ENCODE measurements at places on chromosomes 3 and 15.

DNA sequence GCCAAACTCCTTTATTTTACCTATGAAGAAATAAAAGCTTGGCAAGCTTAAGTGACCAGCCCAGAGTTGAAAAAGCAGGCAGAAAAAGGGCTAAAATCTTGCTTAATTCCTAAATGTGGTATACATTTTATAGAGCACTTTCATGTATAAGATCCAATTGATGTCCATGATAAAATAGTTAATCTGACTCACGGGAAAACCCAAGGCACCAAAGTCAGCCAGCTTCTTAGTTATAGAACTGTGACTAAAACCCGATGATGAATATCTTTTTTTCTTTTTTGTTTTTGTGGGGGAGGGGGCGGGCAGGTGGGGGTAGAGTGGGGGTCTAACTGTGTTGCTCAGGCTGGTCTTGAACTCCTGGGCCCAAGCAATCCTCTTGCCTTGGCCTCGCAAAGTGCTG is 71.4 kb downstream of the PEAK1 start:
- no peak for DNase-seq

DNA sequence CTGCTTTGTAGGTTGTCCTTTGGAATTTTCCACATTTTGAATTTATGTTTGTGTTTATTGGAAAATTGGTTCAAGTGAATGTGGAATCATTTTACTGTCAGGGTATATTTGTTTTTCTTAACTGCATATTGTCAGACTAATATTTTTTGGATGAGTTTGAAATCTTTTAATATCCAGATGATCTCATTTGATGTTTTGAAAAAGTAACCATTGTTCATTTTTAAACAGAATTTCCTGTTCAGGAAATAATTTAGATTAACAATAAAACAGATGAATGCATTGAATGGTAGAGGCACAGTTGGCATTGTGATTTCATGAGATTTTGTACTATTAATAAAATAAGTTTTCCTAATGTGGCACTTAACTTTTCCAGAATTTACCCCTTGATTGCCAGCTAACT is 15.5 kb downstream of the TRAK1 start:
- no peak for DNase-seq

DNA sequence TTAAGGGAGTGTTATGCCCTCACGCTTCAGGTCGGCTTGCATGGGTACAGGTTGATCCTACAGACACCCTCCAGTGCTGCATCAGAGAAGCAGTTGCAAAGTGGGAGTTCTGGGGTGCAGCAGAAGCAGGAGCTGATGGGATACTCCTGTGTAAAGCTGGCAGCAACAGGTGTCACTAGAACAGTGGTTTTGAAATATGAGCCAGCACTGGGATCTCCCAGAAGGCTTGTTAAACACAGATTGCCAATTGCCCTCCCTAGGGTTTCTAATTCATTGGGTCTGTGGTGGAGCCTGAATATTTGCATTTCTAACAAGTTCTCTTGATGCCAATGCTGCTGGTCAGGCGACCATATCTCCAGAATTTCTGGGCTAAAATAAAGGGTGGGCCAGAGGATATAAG is 350.4 kb downstream of the CLSTN2 start:
- no peak for DNase-seq

GRCh38 chr15:95715906-95716656 is 614.4 kb upstream of the NR2F2 start:
- no peak for DNase-seq

GRCh38 chr15:101026656-101027272 is 107.6 kb downstream of the LRRK1 start:
- DNase-seq: no peak

GRCh38 chr15:27850981-27851857 is 247.9 kb downstream of the OCA2 start:
- no peak for DNase-seq

- DNase-seq: no peak
Observed at GRCh38 chr15:38369936-38370478, 83.9 kb upstream of the FAM98B start.

- no peak for DNase-seq
Observed at GRCh38 chr15:65653801-65654521, 32.2 kb downstream of the SLC24A1 start.

DNA sequence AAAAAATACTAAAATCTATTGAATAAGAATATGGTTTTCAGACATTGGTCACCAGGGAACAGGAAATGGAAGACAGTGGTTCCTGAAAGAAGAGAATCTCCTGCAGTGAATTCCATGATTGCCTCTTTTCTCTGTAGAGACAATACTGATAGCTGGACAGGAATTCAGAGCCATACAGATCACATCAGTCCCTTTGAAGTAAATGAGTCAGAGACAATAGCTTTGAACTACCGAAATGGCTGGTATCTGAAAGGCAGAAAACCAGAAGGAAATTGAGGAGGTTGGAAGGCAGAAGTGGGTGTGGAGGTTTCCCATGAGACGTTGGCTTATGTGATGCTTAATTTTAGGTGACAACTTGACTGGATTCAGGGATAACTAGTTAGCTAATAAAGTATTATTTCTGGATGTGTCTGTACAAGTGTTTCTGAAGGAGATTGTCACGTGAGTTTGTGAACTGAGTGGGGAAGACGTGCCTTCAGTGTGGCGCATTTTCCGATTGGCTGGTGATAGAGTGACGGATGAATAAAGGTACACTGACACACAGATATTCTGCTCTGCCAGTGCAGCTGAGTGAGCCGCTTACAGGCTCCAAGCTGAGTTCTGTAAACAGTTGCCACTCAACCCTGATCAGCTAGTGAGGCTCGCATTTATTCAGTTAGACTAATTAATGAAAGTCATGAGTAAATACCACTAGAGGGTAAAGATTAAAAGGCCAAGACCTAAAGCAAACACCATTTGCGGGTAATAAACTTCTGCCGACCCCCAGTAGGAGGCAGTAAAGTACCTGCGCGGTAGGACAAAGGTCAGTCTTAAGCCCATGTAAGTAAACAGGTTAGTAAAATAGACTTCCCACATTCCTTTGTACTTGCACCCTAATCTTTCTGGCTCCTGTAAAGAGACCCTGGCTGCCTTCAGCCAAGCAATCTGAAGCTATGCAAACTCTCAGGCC is 1298.6 kb downstream of the SI start:
- DNase-seq: no peak

- DNase-seq: peak; percentile 73
Observed at GRCh38 chr3:71478568-71478967, 105.0 kb downstream of the FOXP1 start.

- no peak for DNase-seq
Observed at GRCh38 chr3:177753451-177754155, 556.3 kb upstream of the TBL1XR1 start.

DNA sequence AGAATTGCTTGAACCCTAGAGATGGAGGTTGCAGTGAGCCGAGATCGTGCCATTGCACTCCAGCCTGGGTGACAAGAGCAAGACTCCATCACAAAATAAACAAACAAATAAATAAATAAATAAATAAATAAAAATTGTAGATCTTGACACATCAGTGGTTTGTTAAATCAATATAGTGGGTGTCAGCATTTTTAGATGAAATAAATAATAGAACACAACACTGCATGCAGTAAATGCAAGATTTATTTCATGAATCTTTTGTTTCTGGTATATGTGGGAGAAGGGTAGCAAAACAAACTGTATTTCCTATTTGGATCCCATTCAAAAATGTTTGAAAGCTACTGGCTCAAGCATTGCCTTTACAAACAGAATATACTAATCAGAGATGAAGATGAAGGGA is 35.6 kb upstream of the CHRM5 start:
- DNase-seq: no peak

DNA sequence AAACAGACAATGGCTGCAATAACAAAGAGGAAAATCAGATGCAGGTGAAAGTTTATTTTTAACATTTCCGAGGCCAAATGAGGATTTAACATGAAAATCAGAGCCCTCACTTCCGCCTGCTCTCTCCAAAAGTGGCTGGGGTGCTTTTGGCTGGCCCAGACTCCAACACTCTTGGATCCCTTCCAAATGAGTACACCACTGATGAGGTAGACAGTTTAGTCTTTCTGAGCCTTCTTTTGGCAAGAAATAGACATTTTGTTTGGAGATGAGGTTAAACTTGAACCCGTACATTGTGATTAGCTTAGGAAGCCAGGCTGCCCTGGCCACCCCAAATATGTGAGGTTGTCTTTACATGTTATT is 51.0 kb upstream of the TRA2B start:
- no peak for DNase-seq

DNA sequence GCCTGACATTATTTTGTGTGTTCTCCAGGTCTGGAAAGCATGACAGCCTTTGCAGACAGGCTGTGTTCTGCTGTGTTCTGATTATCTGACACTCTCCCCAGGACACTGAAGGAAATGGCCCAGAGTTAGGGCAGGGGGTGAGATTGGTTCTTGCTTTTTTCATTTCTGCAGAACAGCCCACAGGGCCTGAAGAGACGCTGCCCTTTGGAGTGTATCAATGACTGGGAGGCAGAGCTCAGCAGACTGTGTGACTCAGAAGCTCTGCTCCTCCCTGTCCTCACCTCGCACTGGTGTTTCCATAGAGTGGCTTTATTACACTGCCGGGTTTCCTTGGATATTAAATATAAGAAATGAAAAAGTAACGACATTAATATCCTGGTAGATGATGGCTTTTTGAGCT is 523.6 kb downstream of the NTRK3 start:
- DNase-seq: no peak

DNA sequence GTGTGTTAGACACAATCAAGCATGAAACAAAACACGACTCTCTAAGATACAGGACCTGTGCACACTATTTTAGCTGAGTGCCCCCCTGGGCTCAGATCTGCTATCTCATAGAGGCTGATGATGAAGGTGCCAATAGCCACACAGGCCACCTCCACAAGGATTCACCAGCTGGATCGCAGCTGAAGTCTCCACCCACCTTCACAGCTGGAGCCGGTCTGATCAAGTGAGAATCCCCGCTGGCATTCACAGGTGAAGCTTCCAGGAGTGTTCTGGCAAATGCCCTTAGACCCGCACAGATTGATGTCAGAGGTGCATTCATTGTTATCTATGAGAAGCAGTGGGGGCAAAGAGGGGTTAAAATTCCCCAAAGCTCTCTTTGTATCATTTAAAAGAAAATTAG is 90.1 kb downstream of the DUT start:
- no peak for DNase-seq

- DNase-seq: no peak
Observed at GRCh38 chr15:99126131-99126588, 21.3 kb downstream of the SYNM start.

DNA sequence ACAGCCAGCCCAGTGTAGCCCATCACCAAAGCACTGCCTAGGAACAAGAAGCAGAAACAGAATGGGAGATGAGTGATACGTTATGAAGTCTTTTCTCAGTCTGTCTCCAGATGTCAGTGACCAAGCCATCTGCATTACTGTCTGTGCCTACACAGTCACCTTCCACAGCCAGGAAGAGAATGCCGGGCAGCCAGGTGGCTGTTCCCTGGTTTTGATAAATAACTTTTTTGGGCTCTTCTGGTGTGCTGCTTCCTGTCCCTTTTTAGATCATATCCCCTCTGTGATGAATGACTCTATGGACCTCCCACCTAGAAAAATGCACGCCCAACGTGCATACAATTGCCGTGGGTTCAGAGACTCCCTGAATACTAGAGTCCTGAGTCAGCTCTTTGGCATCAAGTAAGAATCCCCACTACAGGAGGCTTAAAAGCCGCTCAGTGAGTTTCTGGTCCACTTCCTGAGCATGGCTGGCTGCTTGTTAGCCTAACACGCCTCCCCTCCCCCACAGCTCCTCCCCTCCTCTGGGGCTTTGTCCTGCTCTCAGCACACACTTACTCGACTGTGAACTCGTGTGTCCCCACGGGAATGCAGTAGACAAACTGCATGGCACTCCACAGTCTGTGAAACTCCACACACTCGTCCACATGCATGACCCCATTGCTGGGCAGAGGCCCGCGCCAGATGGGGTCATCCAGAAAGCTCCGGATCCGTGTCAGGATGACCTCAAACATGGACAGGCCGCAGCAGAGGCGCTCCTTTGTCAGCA is 34.7 kb downstream of the NIPA2 start:
- DNase-seq: no peak

GRCh38 chr3:3918763-3919162 is 119.5 kb downstream of the LRRN1 start:
- DNase-seq: no peak

DNA sequence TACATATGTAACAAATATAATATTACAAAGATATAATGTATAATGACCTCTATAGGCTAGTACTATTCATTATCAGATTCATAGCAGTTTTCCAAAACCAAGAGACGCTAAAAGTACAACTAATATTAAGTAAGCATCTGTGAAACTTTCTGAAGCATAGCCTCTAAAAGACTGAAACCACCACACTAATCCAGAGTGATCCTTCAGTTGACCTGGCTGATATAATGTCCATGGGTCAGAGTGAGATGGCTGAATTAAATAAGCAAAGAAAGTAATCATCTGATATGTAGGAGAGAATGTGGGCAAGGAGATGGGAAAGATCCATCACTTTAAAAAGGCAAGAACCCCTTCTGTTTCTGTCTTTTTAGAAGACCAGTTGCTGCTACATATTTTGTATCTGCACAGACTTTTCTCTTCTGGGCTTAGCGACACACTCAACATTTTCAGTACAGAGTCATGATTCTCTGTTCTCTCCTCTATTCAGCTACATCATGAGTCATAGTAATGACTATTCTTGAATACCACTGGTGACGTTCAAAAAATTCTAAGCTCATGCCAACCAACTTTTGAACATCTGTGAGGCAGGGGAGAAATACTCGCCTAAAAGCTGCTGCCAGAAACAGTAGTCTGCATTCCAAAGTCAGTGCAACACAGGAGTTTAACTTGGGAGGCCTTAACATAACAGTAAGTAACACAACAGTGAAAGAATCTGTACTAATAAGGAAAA is 149.6 kb downstream of the MAGI1 start:
- DNase-seq: no peak

DNA sequence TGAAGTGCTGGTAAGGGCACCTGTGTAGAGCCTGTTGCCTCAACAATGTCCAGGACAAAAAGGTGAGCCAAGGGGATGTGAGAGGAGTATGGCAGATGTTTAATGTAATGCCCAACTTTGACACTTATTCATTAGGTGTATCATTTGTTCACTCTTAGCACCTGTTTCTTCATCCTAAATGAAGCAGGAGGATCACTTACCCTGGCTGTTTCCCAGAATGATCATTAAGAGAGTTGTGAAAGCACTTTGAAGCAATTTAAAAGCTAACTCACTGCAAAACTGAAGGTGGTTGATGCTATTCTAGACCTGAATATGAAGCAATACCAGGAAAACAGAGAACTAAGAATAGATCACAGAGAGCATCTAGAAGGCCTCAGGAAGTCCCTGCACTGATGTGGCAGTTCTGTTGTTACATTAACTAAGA is 3.4 kb upstream of the HHLA2 start:
- DNase-seq: no peak

GRCh38 chr3:185717627-185718402 is 107.0 kb downstream of the IGF2BP2 start:
- no peak for DNase-seq

GRCh38 chr3:127684871-127685707 is 12.3 kb downstream of the ABTB1 start:
- no peak for DNase-seq
